ENCODE measurements at places on chromosomes 4 and X.

GRCh38 chr4:86717651-86718050, 123.5 kb downstream of the PTPN13 start:
- DNase-seq: no peak

GRCh38 chrX:135420831-135421230, 913 bp upstream of the SMIM10L2A start:
- DNase-seq: no peak

- no peak for DNase-seq
Measured at GRCh38 chr4:73740353-73740778, at the start of gene CXCL8. CXCL8 (plus strand) TSS chr4:73740569; CDS start chr4:73740659, 90 bp downstream.

GRCh38 chr4:139768896-139769295, 103.3 kb downstream of the MGST2 start:
- no peak for DNase-seq

GRCh38 chr4:25950461-25951389, 36.7 kb downstream of the SMIM20 start:
- no peak for DNase-seq

GRCh38 chr4:67934628-67935027, 28.7 kb downstream of the TMPRSS11A start:
- no peak for DNase-seq

- no peak for DNase-seq
Measured at GRCh38 chr4:17324386-17324830, 187.5 kb downstream of the QDPR start.

GRCh38 chrX:13287816-13288215, 32.0 kb downstream of the ATXN3L start:
- no peak for DNase-seq

DNA sequence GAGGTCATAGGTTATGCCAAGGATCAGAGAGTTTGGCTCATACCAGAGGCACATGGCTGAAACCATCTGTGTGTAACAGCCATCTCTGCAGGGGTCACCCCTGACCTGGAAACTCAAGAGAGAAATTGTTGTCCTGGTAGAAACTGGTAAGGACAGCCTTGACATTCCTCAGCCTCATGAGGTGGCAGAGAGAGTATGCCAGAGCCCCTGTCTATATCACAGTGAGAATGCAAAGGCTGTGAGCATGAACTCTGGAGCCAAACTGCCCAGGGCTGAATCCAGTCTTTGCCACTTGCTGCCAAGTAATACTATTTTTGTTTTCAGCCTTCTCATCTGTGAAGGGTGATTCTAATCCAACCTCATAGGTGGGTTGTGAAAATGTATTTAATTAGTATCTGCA, 37.1 kb upstream of the CCDC149 start:
- no peak for DNase-seq

- DNase-seq: no peak
Measured at GRCh38 chrX:57964975-57965374, 54.7 kb upstream of the ZXDA start.

- no peak for DNase-seq
Measured at GRCh38 chrX:19874391-19875049, 12.9 kb downstream of the SH3KBP1 start.

DNA sequence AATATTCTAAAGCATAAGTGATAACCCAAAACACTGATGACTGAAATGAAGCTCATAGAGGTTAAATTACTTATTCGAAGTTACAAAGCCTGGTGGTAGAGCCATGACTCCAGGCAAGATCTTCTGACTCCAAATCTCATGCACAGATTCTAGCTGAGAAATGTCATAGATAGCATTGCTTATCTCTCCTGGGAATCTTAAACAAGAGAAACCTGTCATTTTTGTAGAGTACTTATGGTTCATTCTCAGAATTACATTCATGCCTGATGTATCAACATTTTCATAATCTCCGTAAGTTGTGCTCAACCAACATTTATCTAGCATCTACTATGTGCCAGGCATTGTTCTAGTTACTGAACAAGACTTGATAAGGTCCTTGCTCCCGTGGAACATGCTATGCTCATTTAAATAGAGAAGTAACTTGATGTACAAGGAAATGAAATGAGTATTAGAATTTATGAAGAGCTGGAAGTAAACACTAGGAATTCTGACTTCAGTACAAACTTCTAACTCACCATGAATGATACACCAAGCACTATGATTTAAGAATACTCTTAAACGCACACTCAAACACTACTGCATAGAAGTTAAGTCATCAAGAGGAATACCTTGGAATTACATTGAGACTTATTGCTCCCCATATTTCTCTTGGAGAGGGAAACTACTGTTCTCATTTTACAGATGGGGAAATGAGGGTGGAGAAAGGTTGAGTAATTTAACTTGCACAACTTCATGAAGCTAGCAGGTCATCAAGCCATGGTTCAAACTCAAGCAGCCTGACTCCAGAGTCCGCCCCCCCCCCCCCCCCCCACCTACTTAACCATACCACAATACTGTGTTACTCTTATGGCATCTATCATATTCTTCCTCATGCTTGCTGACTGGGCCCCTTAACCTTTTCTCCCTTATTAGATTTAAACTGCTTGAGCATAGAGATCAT, 45.4 kb downstream of the MBNL3 start:
- DNase-seq: no peak

- DNase-seq: peak; percentile 2
Measured at GRCh38 chr4:26175006-26175786, 145.6 kb upstream of the RBPJ start.

DNA sequence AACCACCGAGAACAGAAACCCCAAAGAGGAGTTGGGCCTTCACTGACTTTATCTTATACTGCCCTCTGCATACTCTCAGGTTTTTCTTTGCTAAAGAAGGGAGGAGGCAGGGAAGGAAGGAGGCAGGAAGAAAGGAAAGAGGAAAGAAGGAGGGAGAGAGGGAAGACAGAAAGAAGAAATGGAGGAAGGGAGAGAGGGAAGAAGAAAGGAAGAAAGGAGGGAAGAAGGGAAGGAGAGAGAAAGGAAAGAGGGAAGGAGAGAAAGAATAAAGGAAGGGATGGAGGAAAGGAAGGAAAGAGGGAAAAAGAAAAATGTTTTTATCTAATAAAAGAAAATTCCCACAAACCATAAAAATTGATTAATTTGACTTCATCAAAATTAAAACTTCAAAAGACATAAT, 294.6 kb downstream of the PTTG2 start:
- DNase-seq: no peak

DNA sequence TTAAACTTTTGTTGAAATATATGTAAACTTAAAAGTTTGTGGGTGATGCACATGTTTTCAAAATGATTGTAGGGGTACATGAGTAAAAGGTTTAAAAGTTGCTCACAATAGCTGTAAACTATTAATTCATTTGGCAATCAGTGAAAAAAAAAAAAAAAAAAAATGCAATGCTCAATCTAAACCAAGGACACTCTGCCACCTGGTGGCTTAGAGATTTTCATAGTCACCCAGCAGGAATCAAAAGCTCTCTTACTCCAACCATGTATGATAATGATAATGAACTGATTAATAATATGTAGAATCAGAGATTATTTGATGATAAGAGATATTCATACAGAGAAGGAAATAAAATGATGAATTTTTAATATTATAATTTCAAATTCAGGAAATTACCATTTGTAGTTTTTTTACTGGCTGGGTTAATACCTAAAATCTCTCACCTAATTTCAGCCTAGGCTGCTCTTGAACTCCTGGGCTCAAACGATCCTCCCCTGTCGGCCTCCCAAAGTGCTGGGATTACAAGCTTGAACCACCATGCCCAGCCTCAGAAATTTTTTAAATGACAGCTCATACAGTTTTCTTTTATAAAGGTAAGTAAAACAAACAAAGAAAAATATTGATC, 46.9 kb upstream of the SLC25A4 start:
- no peak for DNase-seq

- no peak for DNase-seq
Measured at GRCh38 chr4:108512615-108513505, 107.5 kb upstream of the RPL34 start.

DNA sequence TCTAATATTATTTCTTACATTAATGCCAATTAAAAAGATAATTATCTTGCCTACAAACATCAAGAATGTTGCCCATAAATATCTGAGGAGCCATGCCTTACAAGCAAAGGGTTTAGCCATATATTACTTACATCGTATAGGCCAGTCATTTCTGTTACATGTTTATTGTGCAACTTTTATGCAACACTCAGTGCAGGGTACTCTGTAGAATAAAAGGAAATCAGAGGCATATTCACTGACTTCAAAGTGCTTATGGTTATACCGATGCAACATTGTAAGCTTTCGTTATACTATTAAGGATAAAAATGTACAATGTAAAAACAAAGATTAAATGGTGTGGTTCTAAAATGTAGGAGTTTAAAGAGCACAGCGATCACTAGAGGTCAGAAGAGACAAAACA, 315.9 kb downstream of the PCDH10 start:
- no peak for DNase-seq

GRCh38 chr4:155877971-155878370, 11.9 kb upstream of the ASIC5 start:
- no peak for DNase-seq

- no peak for DNase-seq
Measured at GRCh38 chr4:78552389-78553042, 946 bp downstream of the ANXA3 start.

- no peak for DNase-seq
Measured at GRCh38 chrX:51894697-51895336, 1.4 kb downstream of the MAGED1 start.
